ENCODE measurements at places on chromosomes 11 and 22.
A peak's percentile ranks its signal among the peaks of the same experiment; 100 is the strongest.

GRCh38 chr11:38839071-38839470 is 2241.0 kb upstream of the RAG2 start:
- DNase-seq = no peak

DNA sequence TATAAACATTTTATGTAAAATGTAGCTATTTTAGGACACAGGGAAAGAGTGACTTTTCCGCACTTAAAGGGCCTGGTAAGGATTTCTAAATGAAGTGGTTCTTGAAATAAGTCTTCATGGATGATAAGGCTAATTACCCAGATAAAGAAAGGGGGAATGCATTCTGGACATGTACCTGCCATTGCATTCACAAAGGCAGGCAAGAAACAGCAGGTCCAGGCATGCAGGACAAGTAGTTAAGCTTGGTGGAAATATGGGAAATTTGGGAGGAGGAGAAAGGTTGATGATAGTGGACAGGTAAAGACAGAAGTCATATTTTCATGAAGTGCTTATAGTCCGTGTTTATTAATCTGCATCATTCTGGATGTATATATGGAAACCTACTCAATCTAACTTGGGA is 621.2 kb downstream of the NTM start:
- no peak for DNase-seq

DNA sequence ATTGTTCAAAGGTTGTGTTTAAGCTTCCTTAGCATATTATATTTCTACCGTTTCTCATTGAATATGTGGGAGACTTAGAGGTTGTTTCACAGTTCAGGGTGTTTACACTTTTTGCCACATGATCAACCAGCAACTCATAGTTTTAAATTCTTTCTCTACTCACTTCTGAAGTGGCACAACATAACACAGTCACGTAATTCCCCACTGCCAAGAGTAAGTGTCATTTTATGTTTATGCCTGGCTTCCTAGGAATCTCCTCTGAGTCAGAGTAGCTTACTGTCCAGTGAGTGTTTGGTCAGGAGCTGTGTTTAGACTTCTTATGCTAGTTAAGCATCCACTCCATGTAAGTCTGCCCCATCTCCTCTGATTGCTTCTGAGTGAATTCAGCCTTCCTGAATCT is 520.8 kb upstream of the KIRREL3 start:
- DNase-seq = no peak

DNA sequence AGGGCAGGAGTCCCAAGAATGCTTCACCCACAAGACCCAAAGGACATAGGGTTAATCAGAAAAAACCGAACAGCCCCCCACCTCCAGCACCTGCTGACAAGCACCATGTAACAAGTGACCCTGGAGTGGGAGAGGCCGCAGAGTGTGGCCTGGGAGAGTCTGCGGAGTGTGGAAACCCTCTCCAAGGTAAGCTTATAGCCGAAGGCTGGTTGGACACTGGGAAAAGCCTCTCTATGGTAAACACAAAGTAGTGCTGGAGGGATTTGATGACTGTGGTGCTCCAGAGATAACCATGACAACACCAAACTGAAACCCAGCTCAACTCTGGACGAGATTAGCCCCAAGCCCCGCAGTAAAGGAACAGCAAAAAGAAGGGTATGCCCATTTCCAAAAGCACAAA is 19.2 kb downstream of the ASCL2 start:
- DNase-seq = peak; percentile 34

DNA sequence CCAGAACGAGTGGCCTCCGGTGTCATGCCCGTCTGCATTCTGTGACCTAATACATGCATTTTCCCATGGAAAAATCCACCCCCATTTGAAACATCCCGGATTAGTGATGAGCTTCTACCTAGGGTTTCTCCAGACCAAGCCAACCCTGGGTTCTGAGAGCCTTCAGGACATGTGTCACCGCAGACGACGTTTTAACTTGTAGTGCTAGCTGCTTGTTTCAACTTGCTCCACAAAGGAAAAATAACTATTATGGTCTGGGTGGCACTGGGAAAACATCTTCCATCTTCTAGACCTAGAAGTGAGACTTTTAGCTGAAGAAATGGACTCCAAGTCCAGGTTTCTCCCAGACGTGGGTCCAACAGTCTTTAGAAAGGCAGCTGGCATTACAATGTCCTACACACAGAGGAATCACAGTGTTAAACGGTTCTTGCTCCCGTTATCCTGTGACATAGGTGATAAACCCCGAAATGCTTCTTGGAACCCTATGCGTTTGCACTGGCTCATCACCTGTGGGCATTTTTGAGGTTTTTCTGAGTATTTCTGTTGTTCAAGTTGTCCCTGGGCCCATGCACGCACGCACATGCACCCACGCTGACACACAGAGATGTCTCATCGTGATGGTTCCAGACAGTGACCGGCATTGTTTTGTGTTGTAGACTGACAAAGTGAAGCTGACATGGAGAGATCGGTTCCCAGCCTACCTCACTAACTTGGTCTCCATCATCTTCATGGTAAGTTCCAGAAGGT is 46.6 kb upstream of the FADD start:
- DNase-seq = no peak

DNA sequence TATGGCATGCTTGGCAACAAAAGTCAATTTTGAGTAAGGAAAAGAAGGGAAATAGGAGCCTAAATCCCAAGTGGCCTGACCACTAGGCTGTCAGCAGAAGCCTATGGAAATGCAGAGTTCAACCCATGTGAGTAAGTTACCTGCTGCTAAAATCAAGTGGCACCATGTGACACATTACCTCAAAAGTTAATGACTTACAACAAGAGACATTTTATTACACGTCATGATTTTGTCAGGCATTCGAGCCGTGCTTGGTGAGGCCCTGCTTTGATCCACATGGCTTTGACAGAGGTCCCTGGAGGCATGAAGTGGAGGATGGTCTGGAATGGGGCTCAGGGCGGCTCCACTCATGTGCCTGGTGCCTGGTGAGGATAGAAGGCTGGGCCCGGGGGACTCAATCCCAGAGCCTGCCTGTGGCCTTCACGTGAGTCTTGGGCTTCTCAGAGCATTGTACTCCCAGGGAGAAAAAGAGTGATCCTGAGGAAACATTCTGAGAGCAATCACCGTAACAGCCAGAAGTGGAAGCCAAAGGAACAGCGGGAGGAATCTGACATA is 339.1 kb upstream of the B3GAT1 start:
- DNase-seq = no peak

- no peak for DNase-seq
Measured at GRCh38 chr11:120774591-120775386, 249.1 kb upstream of the TBCEL start.

DNA sequence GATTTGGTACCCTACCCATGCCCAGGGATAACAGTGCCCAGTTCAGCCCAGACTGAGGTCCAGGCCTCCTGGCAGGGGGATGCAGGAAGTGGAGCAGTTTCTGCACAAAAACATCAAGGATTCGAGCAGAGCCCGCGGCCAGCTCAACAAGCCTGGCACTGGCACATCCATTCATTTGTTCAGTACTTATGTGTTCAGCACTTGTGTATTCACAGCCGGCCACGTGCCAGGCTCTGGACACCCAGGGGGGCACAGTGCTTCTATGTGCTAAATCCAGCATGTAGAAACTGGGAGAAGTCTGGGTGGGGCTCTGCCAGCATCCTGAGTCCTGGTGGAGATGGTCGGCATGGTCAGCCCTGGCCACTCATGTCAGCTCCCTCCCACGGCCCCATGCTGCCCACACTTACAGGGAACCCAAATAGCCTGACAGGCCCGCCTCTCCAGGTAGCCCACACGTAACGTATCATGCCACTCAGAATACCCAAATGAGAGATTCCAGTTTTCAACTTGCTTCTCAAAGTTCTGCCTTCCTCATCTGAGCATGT is 28.5 kb downstream of the LINC01488 start:
- no peak for DNase-seq

GRCh38 chr11:65650547-65651338 is 12.0 kb downstream of the RELA start:
- DNase-seq = peak; percentile 16

GRCh38 chr22:21940521-21940920 is 12.1 kb downstream of the PPM1F start:
- DNase-seq = no peak

- DNase-seq = no peak
Measured at GRCh38 chr11:116042146-116042545, 537.9 kb upstream of the CADM1 start.

- no peak for DNase-seq
Measured at GRCh38 chr11:73893041-73893440, 16.2 kb downstream of the PAAF1 start.

GRCh38 chr22:45868571-45869339 is 108.2 kb downstream of the WNT7B start:
- peak; percentile 14 for DNase-seq

- DNase-seq = no peak
Measured at GRCh38 chr22:21823740-21824444, 43.6 kb downstream of the MAPK1 start.

- no peak for DNase-seq
Measured at GRCh38 chr11:112533682-112534081, 273.0 kb upstream of the PLET1 start.

- DNase-seq = peak; percentile 84
Measured at GRCh38 chr11:18731949-18732821, 6.2 kb upstream of the IGSF22 start.

DNA sequence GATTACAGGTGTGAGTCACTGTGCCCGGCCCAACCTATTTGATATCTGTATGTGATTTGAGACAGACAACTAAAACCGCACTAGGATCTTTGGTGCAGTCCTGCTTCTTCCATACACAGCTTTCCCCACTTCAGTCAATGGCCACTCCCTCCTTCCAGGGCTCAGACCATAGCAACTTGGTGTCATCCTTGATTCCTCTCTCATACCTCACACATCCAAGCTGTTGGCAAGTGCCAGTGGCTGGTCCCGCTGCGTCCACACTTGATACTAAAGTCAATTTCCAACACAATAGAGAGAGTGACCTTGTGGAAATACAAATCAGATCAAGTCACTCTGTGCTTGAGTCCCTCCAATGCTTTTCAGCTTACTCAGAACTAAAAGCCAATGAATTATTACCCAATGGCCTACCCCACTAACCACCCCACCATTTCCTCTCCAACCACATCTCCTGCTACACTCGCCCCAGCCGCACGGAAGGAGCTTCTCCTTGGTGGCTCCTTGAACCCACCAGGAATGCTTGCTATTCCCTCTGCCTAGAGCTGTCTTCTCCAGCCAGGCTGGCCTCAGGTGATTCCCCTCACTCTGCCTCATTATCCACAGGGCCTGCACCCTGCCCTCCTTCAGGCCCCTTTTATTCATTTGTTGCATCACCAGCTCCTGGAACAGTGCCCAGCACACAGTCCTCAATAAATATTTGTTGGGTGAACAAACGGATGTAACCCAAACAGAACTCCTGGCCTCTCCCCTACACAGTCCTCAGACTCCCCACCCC is 12.9 kb downstream of the ABTB2 start:
- DNase-seq = no peak

- DNase-seq = no peak
Measured at GRCh38 chr11:129973068-129973467, 29.6 kb downstream of the PRDM10 start.

DNA sequence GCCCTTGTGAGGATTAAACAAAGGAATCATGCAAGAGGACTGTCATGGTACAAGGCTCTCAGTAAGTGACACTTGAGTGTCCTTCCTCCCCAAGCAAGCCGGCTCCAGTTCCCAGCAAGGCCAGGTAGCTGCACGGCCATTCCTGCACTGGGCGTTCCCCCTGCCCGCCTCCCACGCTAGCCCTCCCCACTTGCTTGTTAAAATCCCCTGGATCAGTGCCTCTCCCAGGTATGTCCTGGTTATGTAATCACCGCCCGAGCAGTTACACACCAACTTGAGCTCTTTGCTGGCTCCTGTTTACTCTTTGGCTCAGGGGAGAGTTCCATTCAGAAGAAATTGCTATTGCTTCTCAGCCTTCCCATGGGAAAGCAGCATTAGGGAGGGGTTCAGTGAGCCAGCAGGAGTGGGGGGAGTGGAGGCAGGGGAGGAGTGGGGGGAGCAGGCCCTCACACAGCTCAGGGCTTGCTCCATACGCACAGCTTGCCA is 19.4 kb upstream of the MYEOV start:
- DNase-seq = no peak

DNA sequence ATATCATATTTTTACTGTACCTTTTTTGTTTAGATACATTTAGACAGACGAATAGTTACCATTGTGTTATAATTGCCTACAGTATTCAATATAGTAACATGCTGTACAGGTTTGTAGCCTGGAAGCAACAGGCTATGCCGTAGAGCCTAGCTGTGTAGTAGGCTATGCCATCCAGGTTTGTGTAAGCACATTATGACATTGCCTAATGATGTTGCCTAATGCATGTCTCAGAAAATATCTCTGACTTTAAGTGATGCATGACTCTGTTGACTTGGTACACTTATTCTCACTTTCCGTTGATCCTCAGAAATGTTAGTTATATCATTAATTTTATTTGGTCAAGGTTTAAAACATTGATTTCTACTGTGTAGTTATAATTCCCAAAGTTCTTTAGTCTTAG is 39.9 kb downstream of the OR2AT4 start:
- DNase-seq = no peak

GRCh38 chr11:110972640-110973039 is 260.4 kb upstream of the ARHGAP20 start:
- no peak for DNase-seq

DNA sequence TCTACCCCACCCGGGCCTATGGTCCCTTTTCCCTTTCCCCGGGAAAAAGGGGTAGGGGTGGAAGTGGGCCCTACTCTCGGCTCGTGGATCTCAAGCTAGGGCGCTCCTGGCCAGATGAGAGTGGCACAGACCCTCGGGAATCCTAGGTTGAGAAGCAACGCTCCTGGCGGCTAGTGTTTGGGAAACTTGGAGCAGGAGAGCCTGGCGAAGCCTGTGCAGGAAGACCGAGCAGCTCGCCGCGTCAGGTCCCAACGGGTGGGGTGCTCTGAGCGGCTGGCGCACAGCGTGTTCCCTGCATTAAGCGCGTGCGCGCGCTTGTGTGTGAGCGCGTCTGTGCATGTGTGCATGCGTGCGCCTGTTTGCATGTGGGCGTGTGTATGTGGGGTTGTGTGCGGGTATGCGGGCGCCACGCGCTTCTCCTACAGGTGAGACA is 7.1 kb upstream of the FLI1 start:
- DNase-seq = no peak

GRCh38 chr11:19910931-19911330 is 198.3 kb downstream of the NAV2 start:
- no peak for DNase-seq

GRCh38 chr11:44840521-44841251 is 110.0 kb downstream of the TP53I11 start:
- DNase-seq = no peak

- no peak for DNase-seq
Measured at GRCh38 chr11:5369789-5370188, 13.8 kb upstream of the OR51M1 start.

GRCh38 chr11:35223371-35223796 is 84.4 kb downstream of the CD44 start:
- peak; percentile 24 for DNase-seq

GRCh38 chr11:2519517-2519861 is 74.7 kb downstream of the KCNQ1 start:
- peak; percentile 17 for DNase-seq
